HuH-7.5 (cell line): ENCODE measurements at places on chromosomes 6 and 20.

DNA sequence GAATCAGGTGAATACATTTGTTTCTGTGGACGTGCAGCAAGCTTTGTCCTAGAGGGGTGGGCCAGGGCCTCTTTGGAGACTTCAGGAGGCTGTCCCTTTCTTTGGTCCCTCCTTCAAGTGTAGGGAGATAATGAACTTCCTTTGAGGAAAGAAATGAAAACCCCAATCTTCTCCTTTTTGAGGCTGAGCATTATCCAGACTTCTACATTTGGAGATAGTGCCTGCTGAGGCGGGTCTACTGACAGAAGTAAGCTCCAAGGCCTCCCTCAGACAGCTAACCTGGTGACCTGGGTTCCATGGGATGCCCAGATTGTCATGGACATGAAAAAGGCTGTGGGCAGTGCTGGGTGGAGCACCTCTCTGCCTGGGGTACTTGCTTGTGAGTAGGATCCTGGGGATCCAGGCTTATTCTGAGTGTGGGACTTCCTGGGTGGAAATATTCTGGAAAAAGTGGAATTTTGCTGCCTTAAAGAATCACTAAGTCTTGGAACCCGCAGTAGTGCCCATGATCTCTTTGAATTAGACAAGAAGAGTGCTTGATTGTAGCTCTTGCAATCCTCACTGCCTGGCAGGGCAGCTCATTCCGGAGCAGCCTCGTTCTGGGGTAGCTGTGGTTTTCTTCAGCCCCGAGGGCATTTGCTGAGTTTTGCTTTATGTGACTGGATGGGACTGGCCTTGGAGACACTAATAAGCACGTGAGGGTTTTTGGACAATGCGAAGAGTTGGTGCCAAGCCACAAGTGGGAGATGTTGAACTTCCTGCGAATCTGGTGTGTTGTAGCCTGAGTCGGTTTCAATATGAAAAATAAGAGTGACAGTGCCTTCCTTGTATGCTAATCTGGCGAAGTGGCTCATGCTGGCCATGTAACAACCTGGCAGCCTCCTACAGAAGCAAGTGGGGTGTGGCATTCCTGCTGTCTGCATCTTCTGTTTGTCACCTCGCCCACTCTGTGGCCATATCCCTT, 28.1 kb downstream of the SNRNP48 start:
- no peak for DNase-seq

GRCh38 chr20:37471741-37472235, 49.3 kb upstream of the NNAT start:
- no peak for DNase-seq

- DNase-seq: no peak
These were observed 307.8 kb downstream of the TAF4 start for GRCh38 chr20:61757678-61758563.

DNA sequence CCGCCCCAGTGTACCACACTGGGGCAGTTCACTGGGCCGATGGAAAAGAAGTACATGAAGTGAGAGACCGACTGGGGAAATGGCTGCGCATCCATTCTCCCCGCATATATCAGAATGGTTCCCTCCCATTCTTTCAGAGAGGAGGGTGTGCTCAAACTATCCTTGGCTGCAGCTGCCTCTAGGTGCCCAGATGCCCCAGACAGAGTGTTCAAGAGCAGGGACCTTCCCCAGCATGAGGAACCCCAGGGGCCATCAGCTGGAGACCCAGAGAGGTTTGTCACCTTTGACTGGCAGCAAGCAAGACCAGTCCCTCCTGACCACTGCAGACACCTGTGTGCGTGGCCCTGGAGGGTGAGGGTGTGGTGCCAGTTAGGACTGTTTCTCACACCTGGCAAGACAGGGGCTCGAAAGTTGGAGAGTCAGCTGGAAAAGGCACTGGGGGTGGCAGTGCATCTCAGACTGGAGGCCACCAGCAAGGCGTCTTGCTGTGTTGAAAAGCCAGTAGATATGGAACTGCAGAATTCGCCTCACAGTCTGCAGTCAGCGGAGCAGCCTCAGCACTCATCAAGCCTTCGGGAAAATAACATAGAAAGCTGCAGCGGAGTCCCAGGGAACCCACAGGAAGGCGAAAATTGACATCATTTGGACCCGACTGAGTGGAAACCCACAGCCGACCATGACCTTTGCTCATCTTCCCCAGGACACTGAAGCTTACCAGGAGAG, 76.7 kb downstream of the GPR6 start:
- DNase-seq: no peak

- DNase-seq: no peak
These were observed 104.2 kb upstream of the QKI start for GRCh38 chr6:163310096-163310972.

DNA sequence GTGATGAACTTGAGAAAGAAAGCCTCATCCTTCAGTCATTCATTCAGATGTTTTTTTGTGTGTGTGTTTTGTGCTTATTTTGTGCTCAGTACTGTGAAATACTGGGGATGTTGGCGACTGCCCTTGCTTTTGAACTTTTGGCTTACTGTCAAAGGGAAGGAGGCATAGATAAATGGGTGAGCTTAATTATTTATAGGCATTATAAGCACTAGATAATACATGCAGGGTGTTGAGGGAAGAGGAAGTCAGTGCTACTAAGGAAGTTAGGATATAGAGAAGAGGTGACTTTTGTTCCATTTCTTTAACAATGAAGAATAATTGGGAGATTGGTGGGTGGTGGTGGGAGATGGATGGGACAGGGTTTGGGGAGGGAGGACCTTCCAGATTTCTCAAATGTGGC, 23.6 kb downstream of the XRN2 start:
- no peak for DNase-seq

DNA sequence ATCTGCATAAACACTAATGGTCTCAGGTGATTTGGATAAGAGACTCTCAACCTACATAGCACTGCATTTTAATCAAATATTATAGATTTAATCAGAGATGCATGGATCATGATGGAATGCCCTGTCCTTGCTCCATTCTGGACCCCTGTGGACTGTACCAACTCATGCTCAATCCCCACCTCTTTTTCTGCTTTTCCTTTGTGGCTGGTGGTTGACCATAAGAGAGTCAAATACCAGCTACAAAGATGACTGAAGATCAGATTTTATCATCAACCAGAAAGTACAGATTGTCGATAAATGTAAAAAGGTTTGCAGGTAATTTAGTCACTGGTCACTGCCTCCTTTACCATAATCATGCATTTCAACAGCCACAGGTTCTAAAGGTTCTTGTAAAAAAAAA, 116.2 kb downstream of the ME1 start:
- no peak for DNase-seq

GRCh38 chr6:53033764-53034163, 31.4 kb upstream of the FBXO9 start:
- DNase-seq: no peak

- no peak for DNase-seq
These were observed 74.4 kb downstream of the NFATC2 start for GRCh38 chr20:51467956-51468626.

GRCh38 chr20:23880417-23880816, 869 bp upstream of the CST5 start:
- no peak for DNase-seq

- no peak for DNase-seq
These were observed 60.1 kb downstream of the MTHFD1L start for GRCh38 chr6:150925590-150925928.

DNA sequence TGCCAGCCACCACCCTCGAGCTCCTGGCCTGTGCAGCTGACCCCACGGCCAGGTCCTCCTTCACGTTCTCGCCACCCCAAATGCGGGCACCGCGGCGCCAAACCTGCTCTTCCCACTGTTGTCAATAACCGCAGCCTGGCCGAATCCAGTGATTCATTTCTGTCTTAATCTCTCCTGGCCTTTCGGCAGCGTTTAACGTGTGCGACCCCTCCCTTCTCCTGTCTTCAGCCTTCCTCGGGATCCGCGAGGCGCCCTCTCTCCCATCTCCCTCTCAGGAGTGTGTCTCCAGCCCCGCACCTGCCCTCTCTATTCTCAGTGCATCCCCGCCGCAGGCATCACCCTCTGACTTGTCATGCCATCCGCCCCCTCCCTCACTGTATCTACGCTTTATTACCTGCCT, 91.4 kb downstream of the THBS2 start:
- no peak for DNase-seq

GRCh38 chr6:158634695-158635426, 9.7 kb downstream of the DYNLT1 start:
- DNase-seq: no peak

DNA sequence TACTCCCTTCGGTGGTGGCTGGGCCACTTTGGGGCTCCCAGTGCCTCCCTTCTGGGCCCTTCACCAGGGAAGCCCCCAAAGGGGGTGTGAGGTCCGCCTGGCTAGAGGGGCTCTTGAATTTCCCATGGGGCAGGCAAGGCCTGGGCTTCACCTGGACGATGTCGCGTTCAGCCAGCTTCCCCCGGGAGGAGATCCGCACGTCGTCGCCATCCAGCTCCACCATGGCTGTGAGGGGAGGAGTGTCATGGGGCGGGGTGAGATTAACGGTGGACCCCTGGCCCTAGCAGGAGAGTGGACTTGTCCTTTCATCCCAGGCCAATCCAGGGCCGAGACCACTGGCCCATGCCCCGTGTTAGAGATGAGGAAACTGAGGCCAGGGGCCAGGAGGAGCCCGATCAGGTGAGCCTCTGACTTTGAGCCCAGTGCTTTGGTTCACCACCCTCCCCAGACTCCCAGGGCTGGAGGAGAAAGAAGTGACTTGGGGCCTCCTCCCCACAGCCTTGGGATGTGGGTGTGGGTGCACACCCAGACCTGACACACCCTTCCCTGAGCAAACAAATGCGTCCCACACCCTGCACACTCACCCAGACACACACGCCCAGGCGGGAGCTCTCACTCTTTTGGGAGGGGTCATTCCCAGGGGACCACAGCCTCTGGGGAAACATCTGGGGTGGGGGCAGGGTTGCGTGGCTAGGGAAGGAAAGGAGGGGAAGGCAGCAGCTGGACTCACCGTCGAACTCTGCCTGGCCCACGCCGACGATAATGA, 46.1 kb downstream of the RAB44 start:
- no peak for DNase-seq

DNA sequence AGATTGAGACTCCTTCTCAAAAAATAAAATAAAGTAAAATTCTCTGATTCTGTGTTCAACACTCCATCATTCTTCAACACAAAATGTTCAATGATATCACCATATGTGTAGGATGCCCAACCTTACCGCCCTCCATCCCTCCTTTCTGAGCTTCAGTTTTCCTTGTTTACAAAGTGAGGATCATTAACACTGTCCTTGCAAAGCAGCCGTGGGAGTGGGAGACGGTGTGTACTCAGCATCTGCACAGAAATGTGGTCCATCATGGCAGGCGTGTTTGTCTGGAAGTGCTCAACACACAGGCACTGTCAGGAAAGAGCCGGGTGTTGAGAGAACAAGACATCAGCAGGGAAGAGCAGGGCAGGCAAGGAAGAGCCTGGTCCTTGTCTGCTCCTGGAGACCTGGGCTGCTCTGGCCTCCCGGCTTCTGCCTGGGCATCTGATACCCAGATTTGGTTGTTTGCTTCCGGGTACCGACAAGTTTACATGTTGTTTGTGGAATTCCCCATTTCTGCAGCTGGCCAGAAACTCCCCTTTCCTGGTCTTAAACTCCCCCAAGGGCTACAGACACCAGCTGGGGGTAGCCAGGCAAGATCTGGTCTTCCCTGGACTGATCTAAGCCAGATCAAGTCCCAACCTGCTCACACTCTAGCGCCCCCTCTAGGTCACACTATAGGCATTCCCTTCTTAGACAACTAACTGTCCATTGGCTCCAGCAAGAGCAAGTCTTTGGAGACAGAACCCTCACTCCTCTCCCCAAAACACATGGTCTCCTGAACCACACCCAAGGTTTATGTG, 26.7 kb upstream of the TTPAL start:
- DNase-seq: no peak

- DNase-seq: no peak
These were observed 41.9 kb downstream of the PLEKHG1 start for GRCh38 chr6:150641398-150642139.

- DNase-seq: peak; percentile 19
These were observed 556.0 kb upstream of the JAG1 start for GRCh38 chr20:11229772-11230171.

DNA sequence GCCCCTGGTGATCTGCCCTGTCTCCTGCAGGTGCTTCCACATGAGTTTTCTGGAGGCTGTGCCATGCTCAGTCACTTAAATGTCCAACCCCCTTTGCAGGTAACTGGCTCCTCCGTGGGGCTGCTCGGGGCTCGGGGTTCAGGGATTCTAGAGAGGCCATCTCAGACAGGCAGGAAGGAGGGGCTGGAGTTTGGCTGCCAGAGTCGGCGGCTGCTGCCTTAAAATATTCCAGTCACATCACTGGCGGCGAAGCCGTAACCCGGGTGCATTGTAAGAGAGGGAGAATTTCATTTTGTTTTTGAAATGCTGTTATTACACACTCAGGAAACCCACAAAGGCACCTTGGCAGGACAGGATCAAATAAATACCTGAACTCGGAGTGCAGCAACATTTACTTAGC, 212.9 kb upstream of the PMEPA1 start:
- no peak for DNase-seq
